ENCODE measurements at places on chromosomes 7 and 10. TPM values are rescaled to one million over a fixed set of nuclear protein-coding genes. Genes with fewer than 3 reads are reported as not detected.

- DNase-seq: no peak
Measured at GRCh38 chr7:68444042-68444441, 1154.2 kb upstream of the AUTS2 start.

GRCh38 chr7:4861673-4862072, at the start of gene PAPOLB:
Gene PAPOLB (minus strand): TSS chr7:4862030. CDS start chr7:4861810, 220 bp downstream.
- peak; percentile 37 for DNase-seq

DNA sequence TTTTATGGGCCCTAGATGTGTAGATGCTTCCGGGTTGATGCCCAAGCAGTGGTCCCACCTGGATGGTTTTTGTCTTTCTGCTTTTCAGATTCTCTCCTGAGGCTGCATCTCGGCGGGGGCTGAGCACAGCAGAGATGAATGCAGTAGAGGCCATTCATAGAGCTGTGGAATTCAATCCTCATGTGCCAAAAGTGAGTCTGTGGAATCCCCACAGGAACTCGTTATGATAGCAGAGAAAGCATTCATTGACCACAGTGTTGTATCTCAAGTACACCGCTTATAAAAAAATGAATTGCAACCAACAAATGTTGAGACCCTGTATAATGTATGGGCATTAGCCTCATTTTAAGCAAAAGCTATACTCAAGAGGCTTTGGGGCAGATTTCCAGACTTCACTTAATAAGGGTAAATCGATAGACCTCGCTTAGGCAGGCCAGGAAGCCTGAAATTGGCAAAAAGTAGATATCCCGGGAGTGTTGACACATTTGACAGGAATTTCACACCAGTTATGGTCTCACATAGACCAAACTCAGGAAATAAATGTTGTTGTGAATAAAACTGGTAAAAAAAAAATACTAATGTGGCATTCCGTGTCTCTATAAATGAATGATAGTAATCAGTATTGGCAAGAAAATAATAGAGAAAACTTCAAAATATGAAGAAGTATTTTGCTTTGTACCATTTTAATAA, 132.0 kb downstream of the WNT2 start:
- DNase-seq: no peak

DNA sequence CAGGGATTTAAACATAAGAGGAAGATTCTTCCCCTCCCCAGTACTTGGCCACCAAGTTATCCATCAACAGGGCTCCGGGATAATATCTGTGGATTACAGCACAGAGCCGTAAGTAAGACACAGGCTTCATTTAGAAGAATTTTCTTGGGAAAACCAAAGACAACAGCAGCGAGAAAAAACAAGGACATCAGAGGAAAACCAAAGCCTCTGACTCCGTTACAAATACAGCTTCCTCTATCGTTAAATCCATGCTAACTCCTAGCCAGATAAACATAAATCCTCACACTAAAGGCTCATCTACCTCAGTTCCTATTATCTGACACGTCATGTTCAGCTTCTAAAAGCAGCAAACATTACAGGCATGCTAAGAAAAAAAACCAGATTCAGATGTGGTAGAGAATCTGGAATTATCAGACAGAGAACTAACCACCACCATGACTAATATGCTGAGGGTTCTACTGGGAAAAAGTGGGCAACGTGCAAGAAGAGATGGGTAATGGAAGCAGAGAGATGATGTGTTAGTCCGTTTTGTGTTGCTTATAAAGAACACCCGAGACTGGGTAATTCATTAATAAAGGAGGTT, 48.4 kb downstream of the BRI3 start:
- no peak for DNase-seq

GRCh38 chr7:112147793-112148361, 58.3 kb downstream of the DOCK4 start:
- no peak for DNase-seq

GRCh38 chr7:105808703-105809590, 67.5 kb downstream of the ATXN7L1 start:
- peak; percentile 86 for DNase-seq

Gene UTF1
- total RNA-seq: 0.21 TPM

GRCh38 chr7:127541548-127541947, 43.8 kb downstream of the GCC1 start:
- DNase-seq: no peak

- DNase-seq: no peak
Measured at GRCh38 chr7:1324028-1324900, 91.6 kb downstream of the UNCX start.

GRCh38 chr7:114715907-114716306, 206.0 kb upstream of the MDFIC start:
- DNase-seq: peak; percentile 8

- DNase-seq: no peak
Measured at GRCh38 chr10:22314852-22315251, 1.3 kb upstream of the COMMD3 start.

Gene DKK1
- total RNA-seq: not detected

DNA sequence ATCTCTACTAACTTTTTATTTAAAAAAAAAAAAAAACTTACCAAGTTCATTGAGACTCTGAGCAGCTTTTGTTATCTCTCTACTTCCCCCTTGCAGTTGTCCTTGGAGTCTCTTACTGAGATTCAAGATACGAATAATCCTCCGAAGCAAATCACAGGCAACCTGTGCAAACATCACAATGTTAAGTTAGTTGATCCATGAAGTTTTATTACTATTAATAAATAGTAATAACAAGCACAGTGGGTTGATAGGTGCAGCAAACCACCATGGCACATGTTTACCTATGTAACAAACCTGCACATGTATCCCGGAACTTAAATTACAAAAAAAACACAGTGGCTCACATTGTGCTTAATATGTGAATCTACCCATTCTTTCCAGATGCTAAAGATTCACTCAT, 36.5 kb downstream of the COG5 start:
- DNase-seq: no peak

- DNase-seq: no peak
Measured at GRCh38 chr7:25831831-25832411, 320.1 kb upstream of the NFE2L3 start.

Gene STEAP1
- total RNA-seq: 2.0 TPM

Gene GTF2IRD1
- total RNA-seq: 4.6 TPM

DNA sequence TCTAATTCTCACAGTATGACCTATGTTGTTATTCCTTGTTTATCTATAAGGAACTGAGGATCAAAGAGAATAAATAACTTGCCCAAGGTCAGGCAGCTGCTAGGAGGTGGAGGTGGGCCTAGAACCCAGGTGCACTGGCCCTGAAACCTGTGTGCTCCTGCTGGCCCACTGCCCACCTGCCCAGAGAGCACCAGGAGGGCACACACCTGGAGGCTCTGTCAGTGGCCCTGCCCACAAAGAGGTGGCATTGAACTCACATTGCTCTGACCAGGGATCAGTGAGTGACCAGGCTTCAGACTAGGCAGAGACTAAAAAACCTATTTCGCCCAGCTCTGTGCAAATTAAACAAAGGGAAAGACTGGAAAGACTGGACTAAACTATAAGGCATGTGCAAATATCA, 210.6 kb downstream of the TNS3 start:
- DNase-seq: no peak

- no peak for DNase-seq
Measured at GRCh38 chr7:142459551-142459963, 201.7 kb upstream of the PRSS58 start.

- DNase-seq: no peak
Measured at GRCh38 chr7:155584763-155585531, 38.6 kb upstream of the CNPY1 start.

- no peak for DNase-seq
Measured at GRCh38 chr7:42432644-42433043, 195.6 kb upstream of the GLI3 start.

- peak; percentile 20 for DNase-seq
Measured at GRCh38 chr7:127905491-127906330, 125.5 kb downstream of the LRRC4 start.

Gene ATG9B
- 10.1 TPM for total RNA-seq

DNA sequence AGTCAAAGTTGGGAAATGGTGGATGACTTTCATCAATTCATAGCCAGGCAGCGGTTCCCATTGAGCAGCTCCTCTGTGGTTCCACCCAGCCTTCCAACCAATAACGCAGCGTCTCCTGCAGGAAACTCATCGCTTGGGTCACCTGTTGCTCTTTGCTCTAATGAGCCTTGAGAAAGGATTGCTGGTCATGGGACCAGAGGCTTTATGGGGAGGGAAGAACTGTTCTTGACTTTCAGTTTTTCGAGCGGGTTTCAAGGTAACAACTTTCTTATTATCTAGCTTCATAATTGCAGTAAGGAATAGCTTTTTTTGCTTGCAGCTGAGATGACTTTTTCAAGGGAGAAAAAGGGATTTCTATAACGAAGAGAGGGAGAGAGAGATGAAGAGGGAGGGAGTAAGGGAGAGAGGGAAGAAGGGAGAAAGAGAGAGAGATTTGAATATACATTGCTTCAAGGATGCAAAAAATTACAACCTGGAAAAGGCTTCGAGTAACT, 405 bp upstream of the ENTPD1 start:
- DNase-seq: no peak

DNA sequence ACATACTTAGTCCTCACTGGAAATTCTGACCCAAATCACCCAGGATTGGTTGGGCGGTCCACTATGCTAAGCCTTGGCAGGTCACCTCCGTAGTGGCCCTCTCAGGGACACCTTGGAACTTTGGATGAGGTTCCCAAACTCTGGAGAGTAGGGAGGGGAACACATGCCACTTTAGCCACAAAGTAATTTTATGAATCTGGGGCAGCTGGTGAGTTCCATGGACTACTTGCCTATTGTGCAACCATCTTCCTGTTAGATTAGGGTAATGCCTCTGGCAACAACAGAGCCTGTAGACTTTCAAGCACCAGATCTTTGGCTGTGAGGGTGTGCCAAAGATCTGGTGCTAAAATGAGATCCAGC, 77.7 kb downstream of the ITGB8 start:
- DNase-seq: no peak

GRCh38 chr10:28520346-28520745, 12.6 kb upstream of the WAC start:
- DNase-seq: no peak

DNA sequence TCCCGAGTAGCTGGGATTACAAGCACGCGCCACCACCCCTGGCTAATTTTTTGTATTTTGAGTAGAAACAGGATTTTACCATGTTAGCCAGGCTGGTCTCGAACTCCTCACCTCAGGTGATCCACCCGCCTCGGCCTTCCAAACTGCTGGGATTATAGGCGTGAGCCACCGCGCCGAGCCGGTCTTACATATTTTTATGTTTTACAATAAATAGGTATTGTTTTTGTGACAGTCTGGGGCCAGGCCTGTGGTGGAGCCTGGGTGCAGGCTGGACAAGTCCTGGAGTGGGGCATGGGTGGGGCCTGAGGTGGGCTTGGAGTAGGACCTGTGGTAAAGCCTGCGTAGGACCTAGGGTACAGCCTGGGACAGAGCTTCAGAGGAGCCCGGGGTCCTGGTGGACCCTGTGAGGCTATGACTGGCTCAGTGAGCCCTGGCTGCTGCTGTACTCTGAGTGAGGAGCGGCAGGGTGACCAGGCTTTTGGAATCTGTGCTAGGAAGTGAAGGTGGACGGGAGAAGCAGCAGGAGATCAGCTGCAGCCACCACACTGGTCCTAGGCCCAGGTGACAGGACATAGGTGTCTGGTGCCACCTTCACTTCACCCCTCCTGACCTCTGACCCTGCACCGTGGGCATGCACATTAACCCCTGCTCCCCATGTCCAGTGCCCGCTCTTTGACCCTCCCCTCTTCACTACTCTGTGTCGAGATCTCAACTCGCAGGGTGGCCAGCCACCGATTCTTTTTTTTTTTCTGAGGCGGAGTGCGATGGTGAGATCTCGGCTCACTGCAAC, 9.6 kb upstream of the ZMIZ2 start:
- DNase-seq: no peak

GRCh38 chr7:137258552-137258951, 85.0 kb downstream of the PTN start:
- DNase-seq: no peak

DNA sequence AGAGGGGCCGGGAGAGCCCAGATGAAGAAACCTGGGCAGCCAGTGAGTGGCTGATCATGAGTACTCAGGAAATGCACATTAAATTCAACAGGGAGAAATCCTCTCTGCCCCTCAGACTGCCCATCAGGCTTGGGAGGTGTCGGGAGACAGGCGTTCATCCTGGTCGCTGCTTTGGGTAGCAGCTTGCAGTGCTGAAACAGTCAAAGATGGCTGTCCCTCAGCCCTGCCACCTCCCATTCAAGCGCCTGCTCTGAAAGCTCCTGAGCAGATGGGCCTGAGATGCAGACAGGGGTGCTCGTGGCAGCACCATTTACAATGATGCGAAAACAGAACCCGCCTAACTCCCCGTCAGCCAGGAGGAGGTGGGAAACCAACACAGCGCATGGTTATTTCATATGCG, 3.6 kb upstream of the JAKMIP3 start:
- DNase-seq: no peak

Gene CPA1
- total RNA-seq: not detected

Gene CLCN1
- not detected for total RNA-seq

DNA sequence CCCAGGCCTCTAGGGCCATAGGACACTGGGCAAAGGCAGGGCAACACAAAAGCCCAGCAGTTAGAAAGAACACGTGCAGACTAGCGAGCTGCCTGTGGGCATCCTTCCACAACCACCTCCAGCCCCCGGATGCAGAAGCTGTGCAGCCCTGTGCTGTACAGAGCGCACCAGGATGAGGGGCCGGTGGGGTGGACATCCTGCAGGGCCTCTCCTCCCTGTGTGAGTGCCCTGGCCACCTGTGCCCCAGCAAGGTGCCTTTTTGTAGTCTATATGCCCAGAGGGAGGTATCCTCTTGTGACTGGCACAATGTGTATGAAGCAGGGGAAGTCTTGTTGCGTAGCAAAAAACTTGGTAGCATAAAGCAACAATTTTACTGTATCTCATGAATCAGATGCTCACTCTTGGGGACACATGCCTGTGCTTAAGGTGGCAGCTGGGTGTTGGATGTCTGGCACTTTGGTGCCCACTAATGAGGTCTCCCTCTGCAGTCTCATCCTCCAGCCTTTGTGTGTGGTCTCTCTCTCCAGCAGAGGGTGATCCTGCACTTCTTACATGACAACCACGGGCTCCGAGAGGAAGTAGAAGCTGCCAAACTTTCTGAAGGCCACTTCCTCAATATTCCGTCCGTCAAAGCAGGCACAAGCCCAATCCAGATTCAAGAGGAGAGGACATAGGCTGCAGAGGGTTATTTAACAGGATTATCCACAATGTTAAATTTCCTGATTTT, 8.7 kb downstream of the NCAPG2 start:
- DNase-seq: peak; percentile 15

GRCh38 chr10:62426086-62426485, 51.9 kb downstream of the ZNF365 start:
- DNase-seq: peak; percentile 54

DNA sequence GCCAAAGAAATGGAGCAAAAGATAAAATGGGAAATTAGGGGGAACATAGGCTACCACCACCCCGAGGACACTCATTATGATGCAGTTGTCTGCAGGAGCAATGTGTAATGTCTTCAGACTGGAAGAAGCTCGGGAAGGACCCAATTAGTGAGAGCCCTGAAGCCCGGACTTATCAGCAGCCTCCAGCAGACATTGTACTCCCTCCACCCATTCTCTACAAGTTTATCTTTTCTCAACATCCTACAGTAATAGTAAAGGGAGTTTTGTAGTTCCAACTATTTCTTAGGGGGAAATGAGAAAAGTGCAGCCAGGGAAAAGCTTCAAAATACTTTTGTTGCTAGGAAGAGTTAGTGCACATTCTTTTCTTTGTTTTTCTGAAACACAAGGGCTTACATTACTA, 657.3 kb upstream of the COBL start:
- DNase-seq: no peak

Measured in activated T-cell treated with anti-CD3 and anti-CD28 coated beads, Interleukin-2, amount 50 U/mL, for 72 hours (primary cell).